ENCODE measurements at places on chromosomes 5 and 9.

DNA sequence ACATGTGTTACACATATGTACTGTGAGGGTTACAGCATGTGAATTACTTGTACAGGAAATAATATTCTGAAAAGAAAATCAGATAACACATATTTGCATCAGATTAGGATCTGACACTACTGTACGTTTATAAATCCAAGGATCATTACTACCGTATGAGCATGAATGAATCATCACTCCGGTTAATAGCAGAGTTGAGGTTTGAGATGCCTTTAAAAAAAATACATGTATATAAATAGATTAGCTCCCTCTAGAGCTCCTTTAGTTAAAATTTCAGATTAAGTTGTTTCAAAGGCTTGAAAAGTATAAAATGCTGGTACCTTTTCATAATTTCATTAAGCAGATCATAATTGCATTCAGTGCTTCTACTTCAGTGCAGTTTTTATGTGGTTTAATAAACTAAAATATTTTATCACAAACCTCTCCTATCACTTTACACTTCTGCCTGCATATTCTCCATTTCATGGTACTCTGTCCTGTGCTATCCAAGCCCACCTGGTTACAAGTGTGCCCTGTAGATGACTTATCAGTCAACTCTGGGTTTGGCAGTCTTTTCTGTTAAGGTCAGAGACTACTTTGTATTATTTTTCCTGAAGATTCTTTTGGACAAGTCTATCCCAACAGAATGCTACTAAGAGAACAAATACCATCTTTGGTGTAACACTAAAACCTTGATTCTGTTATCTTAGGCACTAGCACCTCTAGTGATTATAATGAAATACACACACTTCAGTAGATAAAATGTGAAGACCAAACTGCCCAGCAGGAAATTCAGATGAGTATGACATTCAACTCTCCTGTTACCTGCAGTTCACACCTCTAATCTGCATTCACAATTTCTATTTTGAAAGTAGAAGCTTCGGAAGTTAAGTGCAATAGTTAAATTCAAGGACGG, 48.0 kb upstream of the POU5F2 start:
- DNase-seq, result no peak

DNA sequence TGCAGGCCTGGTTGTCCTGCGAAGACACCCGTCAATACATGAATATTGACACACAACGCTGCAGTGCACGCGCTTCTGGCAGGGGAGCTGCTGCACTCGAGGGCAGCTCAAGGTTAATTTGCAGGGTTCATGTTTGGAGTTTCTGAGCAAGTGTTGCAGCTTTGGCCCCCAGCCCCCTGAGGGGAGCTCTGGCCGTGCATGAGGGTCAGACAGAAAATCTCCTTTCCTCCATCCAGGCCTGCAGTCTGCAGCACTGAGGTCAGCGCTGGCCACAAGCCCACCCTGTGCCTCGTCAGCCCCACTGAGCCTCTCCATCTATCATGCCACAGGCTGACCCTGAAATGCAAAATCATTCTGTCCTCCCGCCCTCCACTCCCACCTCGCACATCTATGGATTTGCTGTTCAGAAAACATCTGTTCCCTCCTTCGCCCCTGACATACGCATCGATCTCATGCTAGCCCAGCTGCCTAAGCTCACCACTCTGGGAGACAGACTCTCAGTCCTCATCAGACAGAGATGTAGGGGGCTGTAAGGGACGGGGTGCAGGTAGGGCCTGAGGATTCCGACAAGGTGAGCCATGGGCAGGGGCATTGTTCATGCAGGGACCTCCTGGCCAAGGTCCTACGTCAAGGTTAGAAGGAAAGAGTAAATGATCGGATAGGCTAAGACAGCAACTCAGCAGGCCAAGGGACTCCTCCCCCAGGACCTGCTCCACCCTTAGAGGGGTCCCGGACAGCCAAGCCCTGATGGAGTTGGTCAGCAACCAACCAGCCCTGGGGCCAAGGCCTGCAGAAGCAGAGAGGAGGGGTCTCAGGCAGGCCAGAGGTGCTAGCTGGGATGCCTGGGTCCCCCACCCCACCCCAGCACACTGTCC, 125.1 kb downstream of the KCNIP1 start:
- no peak for DNase-seq

- no peak for DNase-seq
Observed at GRCh38 chr9:113499153-113499875, 35.8 kb downstream of the RGS3 start.

DNA sequence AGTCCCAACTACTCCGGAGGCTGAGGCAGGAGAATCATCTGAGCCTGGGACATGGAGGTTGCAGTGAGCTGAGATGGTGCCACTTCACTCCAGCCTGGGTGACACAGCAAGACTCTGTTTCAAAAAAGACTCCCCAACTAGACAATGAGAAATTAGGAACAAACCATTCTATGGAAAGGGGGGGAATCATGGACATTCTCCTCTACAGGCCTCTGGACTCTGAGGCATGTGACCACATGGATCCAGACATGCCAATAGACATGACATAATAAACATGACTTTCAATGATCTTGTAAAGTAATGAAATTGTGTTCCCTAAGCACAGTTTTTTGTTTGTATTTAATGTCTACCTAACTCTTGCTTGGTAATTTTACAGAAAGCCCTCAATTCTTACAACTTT, 8.8 kb downstream of the HOMER1 start:
- no peak for DNase-seq

DNA sequence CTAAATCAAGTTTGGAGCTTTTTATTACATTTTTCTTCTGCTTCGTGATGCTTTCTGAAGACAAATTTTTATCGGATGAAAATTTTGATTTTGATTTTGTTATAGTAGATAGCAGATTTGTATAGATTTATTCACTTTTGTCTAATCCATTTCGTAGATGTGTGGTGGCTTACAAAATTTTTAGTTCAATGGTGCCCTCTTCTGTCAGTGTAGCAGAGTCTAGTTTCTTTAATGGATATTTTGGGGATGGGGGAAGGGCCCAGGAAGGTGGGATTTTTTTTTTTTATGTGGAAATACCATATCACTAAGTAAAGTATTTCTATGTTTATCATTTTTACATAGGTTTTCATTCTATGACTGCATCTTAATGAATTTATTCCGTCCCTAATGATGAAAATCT, 259.9 kb upstream of the TARS1 start:
- DNase-seq, result no peak

GRCh38 chr5:158553195-158553961, 546.3 kb downstream of the EBF1 start:
- no peak for DNase-seq

GRCh38 chr5:172452398-172453205, 1.7 kb downstream of the SH3PXD2B start:
- no peak for DNase-seq

DNA sequence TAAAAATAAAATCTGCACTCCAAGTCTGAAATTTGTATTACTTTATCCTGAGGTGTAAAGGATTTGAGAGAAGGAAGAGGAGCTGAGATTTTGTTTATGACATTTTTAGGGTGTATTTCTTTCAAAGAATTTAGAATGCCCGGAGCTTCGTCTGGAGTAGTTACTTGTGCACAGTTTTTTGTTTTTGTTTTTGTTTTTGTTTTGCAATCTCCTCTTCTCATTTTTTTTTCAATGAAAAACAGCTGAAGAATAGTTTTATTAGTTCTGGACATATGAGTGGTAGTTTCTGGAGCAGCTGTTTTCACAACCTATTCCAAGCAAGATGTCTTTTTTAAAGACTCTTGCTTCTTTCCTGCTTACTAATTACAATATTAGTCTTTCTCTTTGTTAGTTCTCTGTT, 408.2 kb upstream of the PTGER4 start:
- no peak for DNase-seq

DNA sequence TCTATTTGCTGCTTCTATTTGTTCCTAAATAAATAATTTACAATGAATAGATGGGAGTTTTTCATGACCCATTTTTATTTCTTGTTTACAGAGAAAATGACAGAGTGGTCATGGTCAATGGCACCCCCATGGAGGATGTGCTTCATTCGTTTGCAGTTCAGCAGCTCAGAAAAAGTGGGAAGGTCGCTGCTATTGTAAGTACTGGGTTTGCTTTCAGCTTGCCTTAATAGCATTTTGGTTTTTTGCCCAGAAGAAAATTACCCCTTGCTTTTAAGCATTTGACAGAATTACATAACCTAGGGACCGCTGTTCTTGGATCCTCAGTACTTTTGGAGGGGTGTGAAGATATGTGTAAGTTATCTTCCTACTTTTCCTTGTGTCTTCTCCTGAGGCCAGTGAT, 44.1 kb downstream of the TJP2 start:
- DNase-seq, result no peak

GRCh38 chr9:123283048-123283408, 14.6 kb upstream of the STRBP start:
- no peak for DNase-seq

GRCh38 chr9:137114613-137115393, at the start of gene DPP7:
Gene DPP7 (minus strand): TSS chr9:137114733. CDS start chr9:137114713, 20 bp downstream.
- peak; percentile 80 for DNase-seq

DNA sequence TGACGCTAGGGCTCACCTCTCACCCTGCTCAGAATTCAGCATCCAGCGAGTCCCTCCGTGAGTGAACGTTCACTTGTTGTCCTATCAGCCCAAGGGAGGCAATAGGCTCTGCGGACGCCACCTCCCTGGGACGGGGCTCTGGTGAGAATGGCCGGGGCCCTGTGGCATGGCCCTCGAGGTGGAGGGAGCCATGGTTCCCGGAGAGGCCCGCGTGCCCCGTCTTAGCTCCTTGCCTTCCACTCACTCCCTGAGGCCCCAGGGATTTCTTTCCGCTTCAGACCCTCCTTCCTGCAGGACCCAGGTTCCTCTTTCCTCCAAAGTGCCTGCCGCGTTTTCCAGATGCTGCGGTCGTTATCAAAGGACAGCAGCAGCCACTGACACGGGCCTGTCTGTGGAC, 21.5 kb downstream of the EXOC3 start:
- DNase-seq, result no peak

- no peak for DNase-seq
Observed at GRCh38 chr9:98326459-98327248, 71.2 kb upstream of the TBC1D2 start.

- DNase-seq, result peak; percentile 8
Observed at GRCh38 chr9:1460143-1460769, 410.1 kb downstream of the DMRT2 start.

- DNase-seq, result no peak
Observed at GRCh38 chr5:10248378-10249260, 1.1 kb downstream of the ATPSCKMT start.

- DNase-seq, result no peak
Observed at GRCh38 chr9:115765060-115765459, 388.5 kb upstream of the PAPPA start.

DNA sequence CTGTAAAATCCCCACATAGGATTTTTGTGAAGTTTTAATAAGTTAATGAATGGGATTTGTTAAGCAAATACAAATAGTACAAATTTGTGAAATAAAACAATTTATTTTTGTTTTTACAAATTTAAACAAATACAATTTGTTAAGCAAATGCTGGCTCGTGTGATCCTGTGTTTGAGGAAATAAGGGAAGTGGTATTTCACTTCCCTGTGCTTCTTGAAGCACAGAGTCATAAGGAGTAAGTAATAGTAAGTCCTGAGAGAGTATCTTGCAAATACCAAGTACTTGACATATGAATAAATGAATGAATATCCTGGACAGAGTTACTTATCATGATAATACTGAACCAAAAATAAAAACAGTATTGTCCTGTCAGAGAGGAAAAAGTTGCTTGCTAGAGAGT, 9.1 kb downstream of the SMIM3 start:
- no peak for DNase-seq

DNA sequence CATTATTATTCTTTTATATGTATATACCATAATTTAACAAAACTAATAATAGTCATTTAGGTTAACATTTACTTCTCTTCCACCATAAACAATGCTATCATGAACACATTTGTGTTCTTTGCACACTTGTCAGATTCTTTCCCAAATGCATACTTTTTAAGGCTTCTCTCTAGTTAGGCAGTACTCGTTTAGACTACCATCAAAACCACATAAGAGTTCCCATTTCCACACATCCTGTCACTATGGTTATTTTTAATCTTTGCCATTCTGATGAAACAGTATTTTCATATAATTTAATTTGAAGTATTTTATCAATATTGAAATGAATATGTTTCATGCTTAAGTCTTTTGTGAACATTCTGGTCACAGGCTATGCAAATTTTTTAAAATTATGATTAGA, 15.1 kb downstream of the DROSHA start:
- no peak for DNase-seq

GRCh38 chr9:28735738-28736342, 1162.6 kb upstream of the C9orf72 start:
- no peak for DNase-seq

DNA sequence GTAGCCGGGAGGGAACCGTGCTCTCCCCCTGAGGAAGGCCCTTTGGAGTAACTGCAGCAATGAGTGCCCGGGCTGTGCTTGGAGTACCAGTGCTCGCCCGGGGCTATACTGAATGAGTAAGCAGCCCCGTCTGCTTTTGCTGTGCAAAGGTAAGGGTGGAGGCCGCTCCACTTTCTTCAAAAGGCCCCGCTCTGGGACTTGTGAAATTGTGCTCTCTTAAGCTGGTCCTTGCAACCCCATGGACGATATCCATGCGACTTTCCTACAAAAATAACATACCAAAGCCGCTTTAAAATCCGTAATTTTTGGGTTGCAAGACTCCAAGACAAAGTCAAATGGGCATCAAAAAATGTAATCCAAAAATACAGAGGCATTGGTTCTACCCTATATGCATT, 578 bp upstream of the TNFAIP8 start:
- no peak for DNase-seq

- peak; percentile 21 for DNase-seq
Observed at GRCh38 chr5:80973027-80973426, 12.9 kb downstream of the RASGRF2 start.
